DMS79 treated with DMSO at 0.1 percent for 48 hours (cell line): ENCODE measurements at places on chromosomes 16 and 17.
A peak's percentile ranks its signal among the peaks of the same experiment; 100 is the strongest.

GRCh38 chr16:72962347-72962746 lies 85.6 kb downstream of the ZFHX3 start:
- no peak for DNase-seq

DNA sequence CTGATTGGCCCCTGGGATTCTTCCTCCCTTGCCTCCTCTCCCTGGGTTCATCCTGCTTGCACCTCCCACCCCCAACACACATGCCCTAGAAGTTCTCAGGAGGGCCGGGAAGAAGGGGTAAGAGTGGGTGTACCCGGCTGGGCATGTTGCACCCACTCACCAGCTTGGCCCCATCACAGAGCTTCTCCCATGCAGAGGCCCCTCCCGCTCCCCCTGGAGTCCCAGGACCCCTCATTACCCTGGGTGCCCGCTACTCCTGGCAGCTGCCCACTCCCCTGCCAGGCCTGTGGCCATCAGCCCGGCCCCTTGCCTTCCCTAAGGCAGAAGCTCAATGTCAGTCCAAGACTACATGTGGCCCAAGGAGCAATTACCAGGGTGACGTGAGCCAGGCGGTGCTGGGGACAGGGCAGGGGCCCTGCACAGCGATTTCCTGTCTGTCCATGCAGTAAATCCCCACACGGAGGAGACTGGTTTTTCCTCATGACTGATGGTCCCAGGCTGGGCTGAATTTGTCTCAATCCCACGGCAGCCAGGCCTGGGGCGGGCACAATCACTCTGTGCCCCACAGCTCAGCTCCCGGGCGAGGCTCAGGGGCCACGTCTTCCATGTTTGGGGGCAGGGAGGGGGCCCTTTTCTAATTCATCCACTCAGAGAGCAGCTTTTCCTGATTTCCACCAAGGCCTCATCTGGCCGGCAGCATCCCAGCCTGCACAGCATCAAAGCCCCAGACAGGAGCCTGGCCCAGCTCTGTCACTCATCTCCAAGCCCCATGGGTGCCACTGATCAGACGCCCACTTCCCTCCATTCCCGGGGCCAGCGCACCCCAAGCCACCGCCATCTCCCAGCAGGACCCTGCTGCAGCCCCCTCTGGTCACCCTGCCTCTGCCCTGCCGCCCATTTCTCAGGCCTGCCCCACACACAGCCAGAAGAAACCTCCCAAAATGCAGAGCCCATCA lies 234.7 kb downstream of the KATNIP start:
- DNase-seq = no peak

GRCh38 chr17:41534899-41535546 lies 6.9 kb upstream of the KRT19 start:
- no peak for DNase-seq

DNA sequence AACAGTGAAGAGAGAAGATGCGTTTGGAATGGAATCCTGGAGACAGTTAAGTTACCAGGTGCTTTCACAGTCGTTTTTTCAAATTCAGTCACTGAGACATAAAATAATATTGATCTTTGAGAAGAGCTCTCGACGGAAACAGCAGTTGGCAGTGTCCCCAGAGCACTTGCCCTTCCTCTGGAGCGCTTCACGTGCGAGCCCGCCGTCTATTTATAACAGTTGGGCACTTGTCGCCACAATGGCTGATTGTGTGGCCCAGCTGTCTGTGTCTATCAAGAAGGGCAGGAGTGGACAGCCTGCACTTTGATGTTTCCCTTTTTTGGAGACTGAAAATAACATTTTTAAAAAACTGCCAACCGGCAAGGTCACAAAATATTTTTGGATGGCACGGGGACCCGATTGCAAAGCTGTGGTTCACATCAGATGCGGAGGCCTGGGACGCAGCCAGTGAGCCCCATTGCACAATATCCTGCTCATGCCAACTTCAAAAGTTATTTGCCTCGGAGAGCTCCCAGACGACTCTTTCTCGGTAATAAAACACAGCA lies 62.9 kb downstream of the ADCY9 start:
- DNase-seq = peak; percentile 98

GRCh38 chr17:48385319-48385718 lies 44.7 kb downstream of the SKAP1 start:
- DNase-seq = no peak

GRCh38 chr17:45688353-45688752 lies 95.8 kb upstream of the CRHR1 start:
- DNase-seq = no peak

DNA sequence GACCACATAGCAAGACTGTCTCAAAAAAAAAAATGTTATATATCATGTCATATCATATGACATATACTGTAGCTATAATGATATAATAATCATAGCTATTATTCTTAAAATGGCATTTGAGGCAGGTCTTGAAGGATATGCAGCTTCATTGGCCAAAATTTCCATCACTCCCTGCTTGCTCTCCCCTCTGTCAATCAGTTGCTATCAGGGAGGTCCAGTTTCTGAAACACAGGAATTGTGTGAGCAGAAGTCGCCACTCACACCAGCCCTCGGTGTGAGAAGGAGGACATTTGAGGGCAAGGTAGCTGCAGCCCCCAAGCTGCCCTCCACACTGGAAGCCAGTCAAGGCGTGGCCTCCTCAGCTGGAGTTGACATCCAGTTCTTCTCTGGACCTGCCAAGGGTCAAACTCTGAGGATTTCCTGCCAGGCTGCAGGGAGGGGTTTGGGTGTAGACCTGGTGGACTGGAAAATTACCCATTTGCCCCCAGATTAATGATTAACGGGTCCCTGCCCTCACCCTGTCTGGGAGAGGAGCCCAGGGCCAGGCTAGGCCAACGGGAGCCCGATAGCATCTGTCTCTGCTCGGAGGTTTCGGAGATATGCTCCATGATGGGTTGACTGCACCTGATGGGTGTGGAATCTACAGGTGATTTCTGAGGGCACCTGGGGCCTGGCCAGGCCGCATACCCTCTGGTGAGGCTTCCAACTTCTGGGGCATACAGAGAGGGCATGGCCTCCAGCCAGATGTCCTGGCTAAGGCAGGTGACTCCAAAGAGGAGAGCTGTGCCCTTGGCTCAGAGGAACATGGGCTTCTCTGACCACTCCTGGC lies 18.8 kb downstream of the WNT9B start:
- DNase-seq = no peak

GRCh38 chr17:62948370-62948769 lies 17.7 kb upstream of the TANC2 start:
- no peak for DNase-seq

- DNase-seq = no peak
Measured at GRCh38 chr17:44038604-44039011, 23.8 kb upstream of the TMEM101 start.

GRCh38 chr17:75565066-75565465 lies 22.5 kb upstream of the MYO15B start:
- DNase-seq = no peak

- no peak for DNase-seq
Measured at GRCh38 chr16:12573730-12574383, 229.8 kb downstream of the CPPED1 start.

- DNase-seq = no peak
Measured at GRCh38 chr17:8753136-8753975, 5.0 kb downstream of the SPDYE4 start.

DNA sequence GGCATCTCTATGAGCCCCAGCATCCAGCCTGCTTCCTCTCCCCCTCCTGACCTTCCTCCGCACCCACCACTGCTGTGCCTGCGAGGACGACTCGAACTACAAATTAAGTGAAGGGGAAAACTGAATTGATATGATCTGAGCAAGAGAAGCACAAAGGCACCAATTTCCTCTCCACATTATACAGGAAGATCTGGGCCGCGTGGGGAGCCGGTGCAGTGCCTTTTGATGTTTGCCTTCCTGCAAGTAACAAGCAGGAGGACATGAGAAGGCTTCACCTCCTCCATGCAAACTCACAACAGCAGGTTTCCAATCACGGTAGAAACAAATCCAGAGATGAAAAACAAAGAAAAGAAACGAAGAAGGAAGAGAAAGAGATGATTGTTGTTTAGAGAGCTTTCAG lies 57.8 kb upstream of the MMP2 start:
- DNase-seq = no peak

DNA sequence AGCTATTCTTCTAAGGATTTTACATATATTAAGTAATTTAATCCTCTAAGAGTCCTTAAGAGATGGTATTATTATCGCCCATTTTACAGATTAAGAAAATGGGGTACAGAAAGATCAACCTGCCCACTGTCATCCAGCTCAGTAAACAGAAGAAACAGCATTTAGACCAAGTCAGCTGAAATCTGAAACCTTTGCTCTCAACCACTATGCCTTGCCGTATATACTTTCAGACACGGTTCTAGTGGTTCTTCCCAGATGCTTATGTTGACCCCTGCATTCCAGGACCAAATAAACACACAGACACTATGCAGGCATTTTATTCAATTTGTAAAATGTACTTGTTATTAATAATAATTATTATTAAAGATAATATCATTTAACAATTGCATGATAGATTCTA lies 854.8 kb downstream of the KCNJ2 start:
- no peak for DNase-seq

DNA sequence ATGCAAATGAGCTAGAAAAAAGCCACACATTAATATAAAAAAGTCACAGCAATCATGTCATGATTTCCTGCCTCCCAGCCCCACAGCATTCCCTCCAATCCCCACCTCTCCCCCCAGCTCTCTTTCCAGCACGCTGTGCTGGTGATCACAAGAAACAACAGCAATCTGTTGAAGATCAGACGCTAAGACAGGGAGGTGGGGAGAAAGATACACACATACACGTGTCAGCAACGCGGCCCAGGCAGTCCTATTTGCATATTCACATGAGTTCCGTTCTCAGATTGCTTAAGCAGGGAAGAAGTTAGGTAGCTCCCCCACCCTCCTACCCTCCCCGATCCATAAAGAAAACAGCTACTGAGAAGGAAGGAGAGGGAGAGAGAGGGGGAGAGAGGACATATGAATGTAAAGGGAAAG lies 405.5 kb upstream of the PSMD7 start:
- DNase-seq = no peak

GRCh38 chr17:53191878-53192277 lies 630.8 kb upstream of the KIF2B start:
- DNase-seq = no peak

GRCh38 chr17:71516149-71516548 lies 604.7 kb upstream of the SOX9 start:
- peak; percentile 15 for DNase-seq

DNA sequence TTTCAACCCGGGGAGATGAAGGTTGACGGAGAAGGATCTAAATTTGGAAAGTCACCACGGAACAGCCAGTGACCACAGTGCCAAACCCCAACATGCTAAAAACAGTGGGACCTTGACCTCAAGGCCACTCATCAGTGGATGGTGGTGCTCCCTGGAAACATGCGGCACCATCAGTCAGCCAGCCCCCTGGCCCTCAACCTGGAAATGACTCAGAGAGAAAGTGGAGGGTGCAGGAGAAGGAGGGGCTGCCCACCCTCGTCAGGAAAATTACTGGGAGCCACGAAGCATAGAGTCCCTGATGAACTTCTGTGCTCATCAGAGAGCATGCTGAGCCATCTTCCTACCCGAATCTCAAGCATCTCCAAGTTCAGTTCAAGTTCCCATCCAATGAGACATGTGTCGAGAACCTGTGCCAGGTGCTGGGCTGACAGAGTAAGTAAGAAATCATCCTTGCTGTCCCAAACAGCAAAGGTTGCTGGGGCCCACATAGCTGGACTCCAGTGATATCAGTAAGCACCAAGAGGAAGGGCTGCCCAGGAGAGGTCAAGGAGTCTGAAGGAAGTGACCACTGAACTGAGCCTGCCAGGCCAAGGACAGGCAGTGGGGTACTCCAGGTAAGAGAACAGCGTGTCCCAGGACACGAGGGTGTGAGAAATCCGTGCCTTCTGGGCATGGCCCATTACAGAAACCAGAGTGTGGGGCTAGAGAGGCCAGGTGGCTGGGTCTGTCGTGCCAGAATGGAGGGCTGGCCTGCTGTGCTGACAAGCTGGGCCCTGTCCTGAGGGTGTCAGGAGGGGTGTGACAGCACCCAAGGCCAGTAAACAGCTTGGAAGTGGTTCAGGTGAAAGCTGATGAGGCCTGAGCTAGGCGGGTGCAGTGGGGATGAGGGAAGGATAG lies 5.2 kb downstream of the PECAM1 start:
- no peak for DNase-seq

DNA sequence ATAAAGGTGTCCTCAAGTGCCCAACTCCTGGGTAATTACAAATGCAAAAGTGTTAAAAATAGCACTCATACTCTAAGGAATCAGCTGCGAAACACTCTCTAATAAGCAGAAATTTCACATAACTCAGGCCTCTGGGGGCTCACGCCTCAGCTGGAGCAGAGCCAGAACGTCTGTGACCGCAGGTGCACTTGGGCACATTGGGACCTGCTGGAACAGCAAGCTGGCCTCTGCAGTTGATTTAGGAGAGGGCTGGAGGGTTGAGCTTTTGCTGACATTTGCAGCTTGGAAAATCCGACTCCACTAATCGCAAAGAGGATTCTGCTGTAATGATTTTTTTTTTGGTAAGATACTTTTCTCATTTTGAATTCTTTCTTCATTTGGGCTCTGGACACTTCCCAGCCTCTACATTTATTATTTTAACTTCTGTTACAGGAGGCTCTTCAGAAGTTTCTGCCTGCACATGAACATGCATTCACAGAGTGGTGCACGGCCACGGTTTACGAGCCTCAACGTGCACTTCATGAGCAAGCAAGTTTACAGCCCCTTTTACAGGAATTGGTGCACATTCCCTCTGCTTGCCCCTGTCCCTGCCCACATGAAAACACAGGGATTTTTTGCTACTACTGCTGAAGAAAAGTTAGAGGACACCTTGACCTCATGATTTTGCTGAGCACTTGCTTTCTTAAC lies 4.1 kb upstream of the SNTB2 start:
- DNase-seq = peak; percentile 61

DNA sequence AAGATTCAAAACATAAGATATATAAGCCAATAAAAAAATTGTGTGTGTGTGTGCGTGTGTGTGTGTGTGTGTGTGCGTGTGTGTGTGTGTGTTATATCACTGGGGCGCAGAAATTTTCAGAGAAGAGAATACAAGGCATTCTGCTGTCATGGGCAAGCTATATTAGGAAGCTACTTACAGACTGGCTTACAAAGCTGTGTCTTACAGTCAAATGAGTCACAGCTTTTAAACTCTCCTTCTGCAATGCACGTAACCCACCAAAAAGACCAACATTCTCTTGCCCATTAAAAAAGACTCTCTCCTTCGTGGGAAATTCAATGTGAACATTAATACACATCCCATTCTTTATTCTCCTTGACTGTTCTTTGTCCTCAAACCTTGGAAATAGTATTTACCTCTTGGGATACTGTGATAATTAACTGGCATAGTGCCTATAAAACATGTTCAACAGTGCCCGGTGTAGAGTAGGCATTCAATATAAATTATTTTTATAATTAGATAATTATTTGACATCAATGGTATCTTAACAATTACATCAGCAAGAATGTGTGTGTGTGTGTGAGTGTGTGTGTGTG lies 860.4 kb upstream of the SOX9 start:
- DNase-seq = no peak

DNA sequence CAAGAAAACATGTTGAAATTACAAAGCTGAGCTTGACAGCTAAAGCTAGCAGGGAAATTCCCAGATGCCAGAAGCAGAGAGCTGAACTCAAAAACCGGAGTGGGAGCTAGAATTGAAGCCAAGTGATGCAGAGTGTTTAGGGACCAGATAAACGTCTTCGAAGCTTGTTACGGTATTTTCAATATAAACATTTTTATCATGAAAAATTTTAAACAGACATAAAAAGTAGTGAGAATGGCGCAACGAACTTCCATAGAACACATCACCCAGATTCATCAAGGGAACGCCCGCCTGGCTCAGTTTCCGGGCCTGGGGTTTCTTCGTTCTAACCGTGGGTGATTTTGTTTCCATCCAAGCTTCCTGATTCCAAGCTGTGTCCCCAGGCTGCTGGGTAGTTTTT lies 18.1 kb downstream of the SPNS2 start:
- DNase-seq = no peak

- DNase-seq = no peak
Measured at GRCh38 chr17:8186446-8186786, 3.6 kb downstream of the BORCS6 start.
